A172 (cell line): ENCODE measurements at places on chromosomes 3 and 15. TPM values are rescaled to one million over a fixed set of nuclear protein-coding genes. Genes with fewer than 3 reads are reported as not detected.

The CCDC54 gene
- total RNA-seq = not detected in 2 replicates

GRCh38 chr15:41490355-41490754 lies 3.3 kb upstream of the ITPKA start:
- DNase-seq = peak; percentile 97

GRCh38 chr3:174651951-174652350 lies 207.2 kb upstream of the NAALADL2 start:
- no peak for DNase-seq

GRCh38 chr3:170002879-170003278 lies 34.9 kb upstream of the GPR160 start:
- no peak for DNase-seq

The ADPRH gene
- total RNA-seq = 0.21 TPM in 1 of 2 replicates, not detected in the other

- DNase-seq = no peak
These were observed 111.6 kb upstream of the NR2E3 start for GRCh38 chr15:71698742-71699141.

- DNase-seq = no peak
These were observed 1.1 kb downstream of the ATP10A start for GRCh38 chr15:25862071-25862471.

GRCh38 chr3:69384326-69384725 lies 1.6 kb downstream of the FRMD4B start:
- no peak for DNase-seq

DNA sequence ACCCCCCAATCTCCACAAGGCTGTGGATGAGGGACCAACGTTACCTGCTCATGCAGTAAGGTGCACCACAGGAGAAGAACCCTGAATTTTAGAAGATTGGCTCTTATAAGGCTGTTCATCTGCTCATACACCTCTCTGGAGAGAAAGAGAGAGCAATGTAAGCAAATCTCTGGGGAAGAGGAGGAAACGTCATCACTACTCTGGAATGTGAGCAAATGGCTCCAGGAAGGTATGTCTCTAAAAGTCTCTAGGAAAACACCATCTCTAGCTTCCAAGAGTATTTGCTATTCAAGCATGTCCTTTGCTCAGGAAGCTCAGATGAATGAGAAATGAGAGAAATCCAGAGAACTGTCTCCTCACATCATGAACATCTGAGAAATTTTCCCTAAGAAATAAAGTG lies 235.4 kb downstream of the TBL1XR1 start:
- peak; percentile 22 for DNase-seq

DNA sequence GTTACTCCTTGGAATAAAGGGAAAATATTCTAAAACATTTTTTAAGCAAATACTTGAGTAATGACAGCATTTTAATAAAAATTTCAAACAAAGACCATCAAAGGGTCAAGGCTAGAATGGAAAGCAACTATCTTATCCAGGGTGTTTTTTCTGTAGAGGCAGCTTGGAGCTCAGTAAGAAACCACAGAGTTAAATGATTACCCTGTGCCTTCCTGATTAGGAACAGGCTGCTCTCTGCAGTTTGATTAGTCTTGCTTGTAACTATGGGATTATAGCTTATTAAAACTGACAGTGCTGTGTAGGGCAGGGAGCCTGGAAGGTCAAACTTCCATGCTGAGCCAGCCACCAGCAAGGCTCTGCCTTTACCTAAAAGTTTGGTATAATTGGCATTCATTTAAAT lies 33.1 kb downstream of the QTRT2 start:
- DNase-seq = no peak

The PPP2R3A gene
- total RNA-seq = 17.3 and 19.1 TPM in 2 replicates
